Cortex of kidney (tissue), 1 donor: ENCODE measurements at places on chromosomes 16 and 17.

- DNase-seq, result no peak
These were observed 20.1 kb upstream of the SLC5A11 start for GRCh38 chr16:24825696-24826095.

GRCh38 chr16:81588326-81589081, 143.9 kb downstream of the CMIP start:
- no peak for DNase-seq

DNA sequence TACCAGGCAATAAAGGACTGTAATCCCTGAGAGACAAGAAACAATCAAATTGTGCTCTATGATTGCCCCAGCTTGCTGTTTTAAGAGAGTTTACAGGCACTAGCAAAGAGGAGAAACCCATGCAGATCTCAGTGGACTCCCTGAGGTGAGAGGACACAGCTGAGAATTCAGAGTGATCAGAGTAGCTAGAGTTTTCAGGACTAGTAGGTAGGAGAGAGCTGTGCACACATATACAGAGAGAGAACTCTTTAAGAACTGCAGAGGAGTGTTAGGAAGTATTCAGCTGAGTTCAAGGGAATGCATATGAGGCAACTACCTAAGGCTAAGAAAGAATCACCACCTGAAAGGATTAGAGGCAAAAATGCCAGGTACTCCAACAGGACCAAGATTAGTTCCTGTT, 904.8 kb downstream of the CDH8 start:
- DNase-seq, result no peak

DNA sequence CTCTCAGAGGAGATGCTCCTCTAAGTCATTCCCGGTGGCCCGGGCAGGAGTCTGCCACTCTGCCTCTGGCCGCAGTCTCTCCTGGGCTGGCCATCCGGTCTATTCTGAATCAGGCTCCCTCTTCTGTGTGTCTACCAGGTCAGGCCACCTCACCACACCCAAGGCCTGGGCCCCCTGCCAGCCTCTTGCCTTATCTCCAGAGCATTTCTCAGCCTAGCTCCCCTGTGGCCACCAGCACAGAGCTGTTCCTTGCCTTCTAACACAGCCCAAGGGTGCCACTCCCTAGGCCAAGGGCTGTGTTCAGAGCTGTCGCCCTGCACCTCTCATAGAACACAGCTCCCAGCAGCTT, 55.3 kb downstream of the MYO18A start:
- no peak for DNase-seq

DNA sequence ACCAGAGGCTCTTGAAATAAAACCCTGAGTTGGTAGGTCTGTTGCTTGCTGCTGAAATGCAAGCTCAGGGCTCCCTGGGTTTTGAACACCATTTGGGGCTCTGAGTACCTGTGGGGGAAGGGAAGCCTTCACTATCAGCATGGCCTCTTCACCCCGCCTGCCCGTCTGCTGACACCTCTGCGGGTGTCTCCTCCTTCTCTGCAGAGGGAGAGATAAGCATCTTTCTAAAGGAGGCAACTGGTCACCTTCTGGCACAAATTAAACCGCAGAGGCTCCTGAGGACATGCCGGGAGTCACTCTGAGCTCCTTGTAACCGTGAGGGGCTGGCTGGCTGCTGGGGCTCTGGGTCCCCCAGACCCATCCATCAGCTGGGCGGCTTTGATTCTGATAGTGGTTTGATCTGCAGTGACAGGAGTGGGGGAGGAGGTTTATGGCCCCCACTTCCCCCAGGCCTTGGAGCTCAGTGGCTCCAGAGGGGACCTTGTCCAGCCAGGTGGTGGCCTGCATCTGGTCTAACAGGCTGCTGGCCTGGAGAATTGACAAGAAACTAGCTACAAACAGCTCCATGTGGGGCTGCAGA, 123.5 kb downstream of the IRF8 start:
- no peak for DNase-seq

- no peak for DNase-seq
These were observed 348.5 kb downstream of the KCNJ2 start for GRCh38 chr17:70517816-70518215.

GRCh38 chr17:27378482-27379175, 77.6 kb upstream of the KSR1 start:
- no peak for DNase-seq

GRCh38 chr17:14340857-14341754, 40.2 kb downstream of the HS3ST3B1 start:
- DNase-seq, result no peak

DNA sequence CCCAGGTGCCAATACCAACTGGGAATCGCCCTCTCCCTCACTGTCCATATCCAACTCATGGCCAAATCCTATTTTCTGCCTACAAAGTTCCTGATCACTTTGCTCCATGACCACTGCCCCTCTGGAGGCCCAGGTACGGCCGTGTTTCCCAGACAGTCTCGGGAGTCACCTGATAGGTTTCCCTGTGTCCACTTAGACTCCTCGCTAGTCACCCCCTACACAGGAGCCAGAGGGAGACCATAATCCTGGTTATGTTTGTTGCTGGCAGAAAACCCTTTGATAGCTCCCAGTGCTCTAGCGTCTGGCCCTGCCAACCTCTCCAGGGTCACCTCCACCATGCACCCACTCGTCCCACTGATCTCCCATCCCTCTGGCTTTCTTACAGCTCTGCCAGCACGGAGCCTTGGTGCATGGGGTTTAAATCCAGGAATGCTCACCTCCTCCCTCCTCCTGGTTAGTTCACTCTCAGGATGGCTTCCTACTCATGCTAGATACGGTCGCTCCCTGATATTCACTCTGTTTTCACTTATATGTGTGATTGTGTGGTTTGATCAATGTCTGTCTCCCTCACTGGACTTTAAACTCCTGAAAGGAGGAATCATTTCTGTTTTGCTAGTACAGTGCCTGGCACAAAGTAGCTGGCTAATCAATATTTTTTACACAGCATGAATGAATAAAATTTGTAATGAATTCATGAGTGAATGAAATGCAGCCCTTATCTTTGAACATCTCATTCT, 7.5 kb upstream of the CALB2 start:
- DNase-seq, result no peak

- no peak for DNase-seq
These were observed 85.6 kb upstream of the NOL11 start for GRCh38 chr17:67632141-67632540.

DNA sequence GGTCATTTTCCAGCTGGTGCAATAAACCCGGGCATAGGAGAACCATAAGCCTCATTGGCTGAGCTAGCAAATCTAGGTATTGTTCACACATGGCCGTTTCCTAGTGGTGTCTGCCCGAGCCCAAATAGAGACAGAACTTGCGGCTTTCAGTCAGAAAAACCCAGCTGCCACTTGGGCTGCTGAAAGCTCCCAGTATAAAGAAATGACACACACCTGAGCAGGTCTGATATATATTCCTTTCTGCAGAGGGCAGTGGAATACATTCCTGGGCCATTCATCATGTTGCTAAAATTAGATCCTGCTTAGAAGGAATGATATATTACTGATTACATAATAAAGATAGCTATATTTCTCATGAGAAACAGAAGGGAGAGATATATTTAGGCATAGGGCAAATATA, 83.9 kb upstream of the IRX5 start:
- DNase-seq, result no peak

- no peak for DNase-seq
These were observed 13.8 kb downstream of the ELMO3 start for GRCh38 chr16:67212766-67213165.

DNA sequence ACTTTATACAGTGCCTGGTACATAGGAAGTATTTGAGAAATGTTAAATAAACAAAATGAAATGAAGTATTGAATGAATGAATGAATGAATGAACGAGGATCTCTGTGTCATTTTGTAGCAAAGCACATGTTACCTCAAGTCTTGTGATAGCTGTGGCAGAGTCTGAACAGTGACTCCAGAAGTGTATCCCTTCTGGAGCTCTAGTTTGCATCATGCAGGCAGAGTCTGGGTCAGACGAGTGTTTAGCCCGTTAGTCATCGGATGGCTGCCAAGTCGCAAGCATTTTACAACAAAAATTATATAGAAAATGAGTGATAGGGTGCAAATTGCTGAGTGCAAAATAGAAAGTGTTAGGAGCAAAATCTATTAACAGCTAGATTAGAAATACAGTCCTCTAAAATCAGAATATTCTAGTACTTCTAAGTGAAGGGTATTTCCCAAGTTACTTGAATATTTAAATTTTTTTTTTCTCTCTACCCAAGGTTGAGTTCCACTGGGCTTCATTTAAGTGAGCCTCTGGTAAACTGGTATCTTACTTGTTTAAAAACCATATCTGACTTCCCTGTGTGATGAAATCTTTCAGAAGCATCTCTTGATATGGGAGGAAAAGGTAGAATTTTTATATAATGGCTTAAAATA, 113.3 kb downstream of the FTO start:
- no peak for DNase-seq

GRCh38 chr16:58116529-58116928, 12.7 kb downstream of the CFAP20 start:
- DNase-seq, result no peak

- no peak for DNase-seq
These were observed 89.7 kb downstream of the NPIPB11 start for GRCh38 chr16:29316761-29317183.

DNA sequence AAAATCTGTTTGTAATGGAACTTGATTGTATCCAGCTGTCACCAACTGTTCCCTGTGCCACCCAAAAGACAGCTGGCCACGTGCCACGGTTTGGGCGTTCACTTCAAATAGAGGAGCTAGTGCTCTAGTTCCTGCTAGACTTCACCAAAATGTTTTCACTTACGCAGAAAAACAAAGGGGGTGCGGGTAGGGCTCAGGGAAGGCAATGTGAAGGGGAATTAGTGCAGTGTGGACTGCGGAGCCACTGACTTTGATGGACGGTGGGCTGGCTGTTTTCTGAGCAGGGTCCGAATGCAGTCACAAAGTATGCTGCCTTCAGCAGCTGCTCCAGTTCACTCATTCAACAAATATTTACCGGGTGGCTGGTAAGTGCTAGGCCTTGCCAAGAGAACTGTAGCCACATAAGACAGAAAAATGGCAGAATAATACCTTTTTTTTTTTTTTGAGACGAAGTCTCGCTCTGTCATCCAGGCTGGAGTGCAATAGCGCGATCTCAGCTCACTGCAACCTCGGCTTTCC, 7.6 kb upstream of the CYTH1 start:
- no peak for DNase-seq

DNA sequence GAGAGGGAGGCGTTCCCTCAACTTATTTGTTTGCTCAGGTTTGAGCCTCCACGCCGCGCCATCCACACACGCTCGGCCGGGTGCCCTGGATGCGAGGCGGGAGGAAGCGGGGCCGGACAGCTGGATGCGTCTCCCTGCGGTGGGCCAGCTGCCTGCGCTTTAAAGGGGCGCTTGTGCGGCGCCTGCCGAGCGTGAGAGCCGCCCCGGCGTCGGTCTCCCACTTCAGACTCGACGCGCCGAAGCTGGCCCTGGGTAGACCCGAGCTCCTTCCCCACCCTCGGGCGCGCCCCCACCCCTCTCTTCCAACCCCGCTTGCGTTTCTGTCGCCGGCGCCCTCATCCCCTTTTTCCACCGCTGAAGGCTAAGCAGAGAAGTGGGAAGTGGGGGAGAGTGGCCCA, 527 bp upstream of the CHAD start:
- DNase-seq, result no peak

GRCh38 chr16:75943705-75944514, 217.6 kb upstream of the CPHXL start:
- no peak for DNase-seq

- DNase-seq, result no peak
These were observed 244.9 kb downstream of the FTO start for GRCh38 chr16:53948734-53949430.

DNA sequence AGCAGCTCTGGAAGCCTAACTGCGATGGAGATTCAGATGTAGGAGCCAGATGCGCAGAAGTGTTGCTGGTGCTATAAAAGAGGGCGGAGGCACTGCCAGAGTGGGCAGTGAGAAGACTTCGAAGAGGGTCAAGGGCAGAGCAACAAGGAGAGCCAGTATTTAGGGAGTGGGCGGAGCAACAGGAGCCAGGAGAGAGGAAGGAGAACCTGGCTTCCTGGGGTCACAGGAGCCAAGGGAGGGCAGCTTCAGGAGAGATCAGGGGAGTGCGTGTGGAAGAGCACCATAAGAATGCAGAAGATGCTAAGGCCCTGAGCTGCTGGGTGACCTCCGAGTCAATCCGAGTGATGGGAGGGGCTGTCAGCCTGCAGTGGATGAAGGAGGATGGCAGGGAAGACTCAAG, 14.4 kb upstream of the MRPS23 start:
- DNase-seq, result no peak

GRCh38 chr17:82388922-82389283, 17.3 kb downstream of the UTS2R start:
- no peak for DNase-seq

- DNase-seq, result no peak
These were observed 80.7 kb downstream of the SNX29 start for GRCh38 chr16:12057266-12057665.

DNA sequence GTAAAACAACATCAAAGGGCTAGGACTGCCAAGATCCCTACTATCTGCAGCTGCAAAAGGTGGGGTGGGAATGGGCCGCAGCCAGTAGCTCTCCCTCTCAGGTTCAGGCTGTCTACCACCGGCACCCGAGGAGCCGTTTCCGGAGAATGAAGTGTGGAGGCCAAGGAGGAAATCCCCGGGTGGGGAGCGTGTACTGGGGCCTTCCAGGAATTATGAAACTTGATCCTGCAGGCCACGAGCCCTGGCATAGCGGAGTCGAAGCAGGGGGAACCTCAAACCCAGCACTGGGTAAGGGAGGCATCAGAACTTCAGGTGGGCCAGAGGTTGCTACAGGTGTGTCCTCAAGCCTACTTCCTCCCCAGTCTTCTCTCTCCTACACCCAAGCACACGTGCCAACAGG, 5.1 kb downstream of the INPP5K start:
- no peak for DNase-seq

DNA sequence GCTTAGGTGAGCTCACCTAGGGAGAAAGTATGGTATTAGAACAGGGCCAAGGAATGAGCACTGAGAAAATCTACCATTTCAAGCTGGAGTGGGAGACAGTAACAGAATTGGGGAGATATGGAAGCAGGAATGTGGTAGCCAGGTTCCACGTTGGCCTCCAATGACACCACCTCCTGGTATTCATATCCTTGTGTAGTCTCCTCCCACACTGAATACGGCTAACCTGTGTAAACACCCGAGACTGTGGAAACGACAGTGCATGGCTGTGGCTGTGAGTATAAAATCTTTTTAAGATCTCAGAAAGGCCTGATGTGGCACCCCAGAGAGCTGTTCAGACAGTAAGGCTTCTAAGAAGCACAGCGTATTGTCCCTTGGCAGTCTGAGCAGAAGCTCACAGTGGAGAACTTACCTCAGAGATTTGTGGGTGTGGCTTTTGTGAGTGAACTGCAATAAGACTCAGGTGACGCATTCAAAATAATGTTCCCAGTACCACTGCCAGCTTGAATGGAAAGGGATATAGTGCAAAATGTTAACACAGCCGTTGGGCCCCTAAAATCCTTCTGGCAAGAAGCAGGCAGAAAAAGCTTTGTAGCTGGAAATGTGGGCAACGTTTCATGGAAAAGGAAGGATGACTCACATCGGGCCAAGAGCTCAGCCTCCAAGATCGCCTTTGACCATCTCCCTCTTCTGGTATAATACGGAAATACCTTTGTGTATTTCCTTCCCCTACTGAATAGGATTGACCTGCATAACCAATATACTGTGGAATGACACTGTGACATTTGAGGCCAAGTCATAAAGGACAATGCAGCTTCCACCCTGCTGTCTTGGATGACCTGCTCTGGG, 14.4 kb downstream of the SDR42E1 start:
- no peak for DNase-seq
